ENCODE measurements at places on chromosomes 11 and 22. TPM values are rescaled to one million over a fixed set of nuclear protein-coding genes. Genes with fewer than 3 reads are reported as not detected.
A peak's percentile ranks its signal among the peaks of the same experiment; 100 is the strongest.

MOGAT2 gene
- 112 TPM for polyA plus RNA-seq

MISFA gene
- polyA plus RNA-seq = not detected

GGT1 gene
- 219 TPM for polyA plus RNA-seq

KCNQ1OT1 gene
- polyA plus RNA-seq = under 0.01 TPM

GRCh38 chr22:30561402-30562189 is 12.9 kb downstream of the GAL3ST1 start:
- DNase-seq = no peak

DNA sequence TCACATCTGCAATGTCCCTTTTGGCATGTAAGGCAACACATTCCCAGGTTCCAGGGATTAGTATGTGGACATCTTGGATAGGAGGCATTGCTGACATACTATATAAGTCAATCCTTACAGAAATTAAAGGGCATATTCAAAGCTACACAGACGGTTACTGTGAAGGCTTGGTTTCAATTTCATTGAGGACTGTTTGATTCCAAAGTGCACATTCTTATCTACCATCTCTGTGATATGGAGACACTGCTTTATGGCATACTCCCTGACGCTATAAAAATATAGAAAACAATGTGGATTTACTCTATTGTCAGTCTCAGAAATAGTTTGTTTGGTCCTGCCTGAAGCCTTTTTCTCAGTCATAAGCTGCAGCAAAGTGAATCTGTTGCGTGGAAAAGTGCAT is 1486.7 kb downstream of the FAM181B start:
- DNase-seq = peak; percentile 82

DNA sequence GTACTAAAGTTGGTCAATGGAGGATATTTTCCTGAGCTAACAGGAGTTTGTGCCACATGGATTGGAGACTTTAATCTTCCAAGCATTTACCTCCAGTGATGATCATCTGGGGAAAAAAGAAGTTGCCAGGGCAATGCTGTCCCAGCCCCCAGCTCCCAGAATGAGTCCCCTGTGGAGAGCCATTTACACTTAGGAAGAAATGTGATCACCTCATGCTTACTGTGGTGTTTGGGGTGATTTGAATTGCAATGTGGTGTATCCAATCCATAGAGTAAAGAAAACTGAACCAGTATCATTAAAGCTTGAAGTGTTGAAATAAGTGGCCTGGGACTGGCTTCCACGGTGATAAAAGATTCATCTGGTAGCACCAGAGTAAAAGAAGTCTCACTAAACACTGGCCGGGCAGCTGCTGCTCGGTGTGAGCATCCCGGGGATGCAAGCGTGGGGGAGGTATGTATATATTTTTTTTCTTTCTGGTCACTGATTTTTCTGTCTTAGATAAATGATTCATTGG is 117.2 kb upstream of the NTM start:
- DNase-seq = no peak

DNA sequence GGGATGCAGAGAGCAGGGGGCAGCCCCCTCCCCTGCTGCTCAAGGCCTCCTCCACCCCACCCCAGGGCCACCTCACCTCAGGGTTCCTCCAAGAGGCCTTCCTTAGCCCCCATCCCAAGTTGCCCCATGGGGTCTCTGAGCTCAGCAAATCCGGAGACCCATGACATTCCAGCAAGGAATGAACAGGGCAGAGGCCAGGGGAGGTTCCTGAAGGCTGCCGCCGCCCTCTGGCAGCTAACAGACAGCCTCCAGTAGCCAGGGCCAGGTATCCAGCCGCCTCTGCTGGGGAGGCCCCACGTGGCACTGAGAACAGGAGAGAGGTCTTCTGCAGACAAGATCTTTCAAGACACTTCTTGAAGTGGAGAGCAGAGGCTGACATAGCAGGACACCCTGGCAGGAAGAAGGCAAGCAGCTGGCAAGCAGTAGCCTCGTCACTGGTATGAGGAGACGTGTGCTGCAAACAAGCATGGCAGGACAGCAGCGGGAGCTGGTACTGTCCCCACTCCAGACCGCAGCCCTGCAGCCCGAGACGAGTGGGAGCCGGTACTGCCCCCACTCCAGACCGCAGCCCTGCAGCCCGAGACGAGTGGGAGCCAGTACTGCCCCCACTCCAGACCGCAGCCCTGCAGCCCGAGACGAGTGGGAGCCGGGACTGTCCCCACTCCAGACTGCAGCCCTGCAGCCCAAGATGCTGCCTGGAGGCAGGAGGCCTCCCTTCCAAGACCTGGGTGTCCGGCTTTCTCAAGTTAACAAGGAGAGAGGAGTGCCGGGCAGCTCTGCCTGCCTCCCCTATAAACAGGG is 190.6 kb downstream of the IGLL1 start:
- no peak for DNase-seq

- DNase-seq = peak; percentile 89
Observed at GRCh38 chr11:101866619-101867491, 48.0 kb upstream of the CEP126 start.

Data from small intestine (tissue), 16 donors.